ENCODE measurements at places on chromosomes 6 and 20. TPM values are rescaled to one million over a fixed set of nuclear protein-coding genes. Genes with fewer than 3 reads are reported as not detected.

DNA sequence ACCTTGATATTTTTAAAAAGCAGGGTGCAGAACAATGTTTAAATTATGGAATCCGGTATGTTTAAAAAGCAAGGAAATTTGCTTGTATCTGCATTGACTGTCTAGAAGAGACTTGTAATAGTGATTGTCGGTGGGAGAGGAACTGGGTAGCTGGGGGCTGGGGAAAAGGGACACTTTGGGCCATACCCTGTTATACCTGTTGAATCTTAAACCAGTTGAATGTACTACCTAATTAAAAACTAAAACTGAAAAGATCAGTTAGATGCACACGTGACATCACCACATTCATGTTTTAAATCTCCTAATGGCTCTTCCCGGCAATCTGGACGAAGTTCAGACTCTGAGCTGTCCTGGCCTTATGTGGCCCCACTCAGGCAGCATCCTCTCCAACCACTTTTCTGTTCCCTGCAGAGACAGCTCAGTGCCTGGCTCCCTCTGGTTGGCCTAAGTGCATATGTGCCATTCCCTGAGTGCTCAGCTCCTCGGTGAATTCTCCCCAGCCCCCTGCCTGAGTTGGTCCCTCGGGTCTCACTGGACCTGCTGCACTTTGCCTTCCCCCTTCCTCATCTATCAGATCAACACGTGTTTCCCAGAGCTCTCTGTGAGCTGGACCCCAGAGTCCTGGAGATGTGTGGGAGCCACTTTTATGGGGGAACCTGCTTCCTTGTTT is 36.3 kb downstream of the SLC52A3 start:
- no peak for DNase-seq

DNA sequence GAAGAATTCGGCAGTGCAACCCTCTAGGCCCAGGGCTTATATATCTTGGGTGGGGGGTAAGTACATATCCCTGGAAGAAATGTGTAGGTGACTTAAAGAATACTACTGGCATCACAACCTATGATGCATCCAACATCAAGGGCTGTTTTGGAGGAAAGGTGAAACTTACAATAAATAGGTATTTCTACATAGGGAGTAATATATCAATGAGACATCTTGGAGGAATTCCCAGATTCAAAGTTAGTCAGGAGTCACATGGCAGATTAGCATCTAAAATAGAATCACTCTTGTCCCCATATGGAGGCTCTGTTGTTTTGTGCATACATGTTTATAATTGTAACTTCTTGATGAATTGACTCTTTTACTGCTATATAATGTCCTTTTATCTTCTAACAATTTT is 375.5 kb downstream of the PAX1 start:
- DNase-seq, result no peak

DNA sequence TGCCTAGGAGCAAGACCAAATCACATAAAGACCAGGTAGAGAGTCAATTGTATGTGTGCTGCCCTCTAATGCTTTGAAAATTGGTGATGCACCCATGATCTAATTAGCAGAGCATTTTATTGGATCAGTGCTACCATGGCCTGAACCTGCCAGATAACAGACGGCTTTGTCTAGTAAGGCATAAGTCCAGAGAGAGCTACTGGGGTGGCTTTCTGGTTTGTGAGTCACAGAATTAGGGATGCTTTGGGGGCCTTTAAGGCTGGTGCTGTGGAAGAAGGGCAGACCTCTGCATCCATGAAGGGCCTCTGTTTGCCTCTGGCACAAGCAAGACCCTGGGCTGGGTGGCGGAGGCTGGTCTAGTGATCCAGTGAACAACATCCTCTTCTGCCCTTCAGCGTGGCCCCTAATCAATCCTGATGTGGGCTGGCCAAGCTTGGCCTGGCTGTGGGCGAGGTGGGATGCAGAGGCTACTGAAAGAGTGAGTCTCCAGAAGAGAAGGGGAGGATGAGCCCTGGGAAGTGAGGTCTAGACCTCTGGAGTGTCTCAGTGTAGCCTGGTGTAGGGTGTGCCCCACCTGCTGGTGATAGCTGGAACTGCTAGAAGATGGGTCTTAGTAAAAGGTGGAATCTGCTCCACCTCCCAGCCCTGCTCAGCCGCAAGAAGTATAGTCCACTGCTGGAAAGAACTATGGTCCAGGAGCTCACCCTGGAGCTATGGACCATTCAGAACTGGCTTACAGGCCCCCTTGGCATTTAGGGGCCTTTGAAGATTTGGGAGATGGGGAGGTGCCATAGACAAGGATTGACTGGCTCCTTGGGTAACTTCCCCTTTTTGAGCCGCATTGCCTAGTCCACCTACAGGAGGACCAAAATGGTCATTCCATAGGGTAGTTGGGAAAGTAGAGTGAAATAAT is 36.7 kb upstream of the AAR2 start:
- DNase-seq, result peak; percentile 66

DNA sequence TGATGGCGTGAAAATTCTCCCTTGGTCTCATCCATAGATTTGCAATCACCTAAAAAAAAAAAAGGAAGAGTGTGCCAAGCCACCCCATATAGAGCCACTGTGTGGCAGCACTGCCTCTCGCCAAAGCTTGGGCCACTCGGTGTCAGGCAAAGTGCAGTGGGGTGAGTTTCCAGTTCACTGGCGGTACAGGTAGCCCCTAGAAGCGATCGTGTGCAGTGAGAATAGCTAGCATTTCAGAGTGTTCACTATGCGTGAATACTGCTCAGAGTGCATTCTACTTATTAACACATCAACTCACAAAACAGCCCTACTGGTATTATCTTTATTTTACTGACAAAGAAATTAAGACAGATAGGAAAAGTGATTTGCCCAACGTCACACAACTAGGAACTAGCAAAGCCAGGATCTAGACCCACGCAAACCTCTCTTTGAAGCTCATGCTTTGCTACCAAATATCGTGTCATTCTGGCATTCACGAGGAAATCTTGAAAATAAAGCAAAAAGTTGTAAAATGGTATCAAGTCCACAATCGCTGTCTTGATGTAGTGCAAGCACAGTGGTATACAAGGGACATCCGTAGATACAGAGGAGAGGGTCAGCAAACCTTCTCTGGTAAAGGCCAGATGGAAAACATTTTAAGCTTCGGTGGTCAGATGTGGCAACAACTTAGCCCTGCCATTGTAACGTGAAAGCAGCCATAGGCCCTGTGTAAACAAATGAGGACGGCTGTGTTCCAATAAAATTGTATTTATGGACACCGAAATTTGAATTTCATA is 10.4 kb upstream of the GCNT2 start:
- DNase-seq, result peak; percentile 75

Gene NHSL1
- 25.2 TPM for polyA plus RNA-seq

Gene FOXF2
- not detected for polyA plus RNA-seq

Gene RCAN2
- 0.07 TPM for polyA plus RNA-seq

DNA sequence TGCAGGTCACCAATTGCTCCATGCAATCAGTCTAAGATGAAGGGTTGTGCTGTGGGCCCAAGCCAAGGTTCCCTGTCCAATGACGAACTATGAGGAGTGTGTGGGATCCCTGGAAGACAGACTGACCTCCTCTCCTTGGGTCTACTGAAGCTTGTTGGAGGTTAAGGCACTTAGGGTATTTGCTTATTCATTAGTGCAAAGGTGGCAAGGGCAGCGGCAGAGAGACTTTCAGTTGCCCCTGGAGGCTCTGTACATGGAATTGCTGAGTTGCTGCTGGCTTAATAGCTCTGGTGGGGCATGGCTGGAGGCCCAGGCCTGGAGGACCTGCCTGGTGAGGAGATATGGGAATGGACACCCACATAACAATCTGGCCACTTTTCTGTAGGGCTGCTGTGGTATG is 29.8 kb upstream of the CST5 start:
- DNase-seq, result no peak

- no peak for DNase-seq
Observed at GRCh38 chr20:18279242-18279641, 9.1 kb upstream of the ZNF133 start.

GRCh38 chr6:85468326-85468725 is 18.4 kb downstream of the NT5E start:
- DNase-seq, result no peak

Gene GZF1
- polyA plus RNA-seq, result 9.7 TPM

GRCh38 chr6:34346175-34347119 is 46.0 kb downstream of the NUDT3 start:
- no peak for DNase-seq

Gene MUC21
- polyA plus RNA-seq, result not detected

Gene ADGRB3
- polyA plus RNA-seq, result not detected

- no peak for DNase-seq
Observed at GRCh38 chr6:165231581-165232561, 77.5 kb downstream of the C6orf118 start.

Gene PDE10A
- 1.1 TPM for polyA plus RNA-seq

- DNase-seq, result peak; percentile 12
Observed at GRCh38 chr20:4234128-4234527, 218.8 kb upstream of the RNF24 start.

GRCh38 chr6:54846243-54846856 is at the start of gene FAM83B:
FAM83B (plus strand) TSS chr6:54846771; CDS start chr6:54870247, 23,476 bp downstream.
- no peak for DNase-seq

Gene CRISP2
- polyA plus RNA-seq, result not detected

GRCh38 chr6:80010288-80010687 is 5.8 kb downstream of the TTK start:
- no peak for DNase-seq

Gene CAP2
- polyA plus RNA-seq, result 12.2 TPM

GRCh38 chr6:67011441-67011840 is 1304.4 kb upstream of the EYS start:
- no peak for DNase-seq

Gene GRIK2
- not detected for polyA plus RNA-seq

Gene TCP11
- 0.18 TPM for polyA plus RNA-seq

- no peak for DNase-seq
Observed at GRCh38 chr6:134105940-134106339, 53.5 kb upstream of the SLC2A12 start.

- DNase-seq, result no peak
Observed at GRCh38 chr6:150408842-150409241, 40.0 kb downstream of the IYD start.

DNA sequence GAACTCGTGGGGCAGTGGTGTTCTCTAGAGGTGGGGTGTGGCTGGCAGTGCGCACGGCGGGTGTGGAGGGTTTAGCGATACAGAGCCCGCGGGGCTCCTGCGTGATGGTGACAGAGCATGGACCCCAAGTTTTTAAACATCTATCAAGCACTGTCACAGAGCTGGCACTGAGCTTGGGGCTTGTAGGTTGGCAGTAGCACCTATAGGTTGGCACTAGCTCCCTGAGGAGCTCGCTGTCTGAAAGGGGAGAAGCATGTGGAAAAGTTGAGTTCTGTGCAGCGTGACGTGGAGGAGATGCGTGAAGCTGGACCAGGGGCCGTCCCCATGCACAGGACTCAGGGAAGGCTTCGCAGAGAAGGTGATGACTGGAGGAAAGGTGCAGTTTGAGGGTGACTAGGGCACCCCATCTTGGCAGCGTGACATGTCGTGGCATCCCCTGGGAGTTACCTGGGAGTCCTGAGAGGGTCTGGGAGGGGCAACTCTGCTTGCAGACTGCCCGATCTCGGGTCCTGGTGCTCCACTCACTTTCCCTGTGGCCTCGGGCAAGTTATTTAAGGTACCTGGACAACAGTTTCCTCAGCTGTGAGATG is 122.0 kb downstream of the CDH4 start:
- no peak for DNase-seq

DNA sequence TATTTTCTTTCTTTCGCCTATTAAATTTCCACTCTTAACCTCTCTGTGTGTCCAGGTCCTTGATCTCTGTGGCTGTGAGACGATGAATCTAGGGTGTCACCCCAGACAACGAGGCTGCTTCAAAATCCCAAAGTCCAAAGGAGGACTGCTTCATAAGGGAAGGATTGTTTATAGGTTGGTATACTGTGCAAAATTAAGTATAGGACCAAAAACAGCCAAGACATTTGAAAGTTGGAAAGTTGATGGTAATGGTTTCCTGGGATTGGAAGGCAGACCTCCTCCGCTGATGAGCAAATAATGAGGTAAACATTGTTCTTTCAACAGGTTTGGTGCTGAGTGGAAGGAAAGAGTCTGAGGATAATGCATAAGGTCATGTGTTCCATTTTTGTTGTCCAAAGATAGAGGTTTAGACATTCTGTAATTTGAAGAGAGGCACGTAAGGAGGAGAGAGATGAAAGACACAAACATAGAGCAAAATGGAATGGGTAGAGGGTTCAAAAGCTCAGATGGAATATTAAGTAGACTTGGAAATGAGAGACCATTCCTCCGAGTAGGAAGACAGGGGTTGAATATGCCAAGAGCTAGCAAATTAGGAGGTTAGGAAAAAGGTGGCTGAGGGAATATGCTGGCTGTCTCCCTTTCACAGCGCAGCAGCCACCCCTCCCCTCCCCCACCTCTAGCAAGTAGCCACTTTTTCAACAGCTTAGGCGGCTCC is 24.8 kb downstream of the ZNF311 start:
- DNase-seq, result no peak

Gene CST3
- 691 TPM for polyA plus RNA-seq

- no peak for DNase-seq
Observed at GRCh38 chr6:143264986-143265764, 185.3 kb downstream of the ADAT2 start.

Gene CNKSR3
- 2.3 TPM for polyA plus RNA-seq

DNA sequence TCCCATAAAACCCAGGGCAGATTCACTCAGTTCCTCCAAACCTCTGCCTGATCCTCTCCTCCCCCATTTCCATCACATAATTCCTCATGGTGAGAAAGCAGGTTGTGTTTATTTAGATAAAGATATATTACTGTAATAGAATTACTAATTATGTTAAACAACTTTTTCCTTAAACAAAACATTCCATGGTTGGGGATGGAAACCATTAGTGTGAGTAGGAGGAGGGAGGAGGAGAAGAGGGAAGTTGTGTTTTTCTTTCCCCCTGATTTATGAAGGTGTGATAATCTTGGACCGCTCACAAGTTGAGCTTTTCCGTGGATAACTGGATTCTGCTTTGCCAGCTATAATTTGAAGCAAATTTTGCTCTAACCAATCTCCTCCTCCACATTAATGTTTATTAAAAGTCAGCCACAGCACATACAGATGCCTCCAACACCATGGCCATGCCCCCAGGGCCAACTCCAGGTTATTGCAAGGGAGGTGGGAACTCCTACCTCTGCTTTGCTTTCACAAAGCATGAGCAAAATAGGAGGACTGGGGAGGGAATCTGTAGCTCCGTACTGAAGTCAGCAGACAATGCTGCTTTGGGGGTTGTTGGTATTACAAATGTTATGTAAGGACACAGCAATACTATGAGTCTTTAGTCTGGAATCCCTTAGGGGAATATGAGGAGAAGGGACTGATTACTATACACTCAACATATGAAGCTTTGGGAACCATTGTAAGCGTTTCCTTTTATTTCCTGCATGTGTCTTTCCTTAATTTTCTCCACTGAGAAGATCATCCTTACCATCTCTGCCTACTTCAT is 542.0 kb downstream of the DHX35 start:
- DNase-seq, result no peak

Gene RIN2
- polyA plus RNA-seq, result 22.6 TPM

Gene PRPH2
- 0.32 TPM for polyA plus RNA-seq

Gene ID4
- polyA plus RNA-seq, result not detected

DNA sequence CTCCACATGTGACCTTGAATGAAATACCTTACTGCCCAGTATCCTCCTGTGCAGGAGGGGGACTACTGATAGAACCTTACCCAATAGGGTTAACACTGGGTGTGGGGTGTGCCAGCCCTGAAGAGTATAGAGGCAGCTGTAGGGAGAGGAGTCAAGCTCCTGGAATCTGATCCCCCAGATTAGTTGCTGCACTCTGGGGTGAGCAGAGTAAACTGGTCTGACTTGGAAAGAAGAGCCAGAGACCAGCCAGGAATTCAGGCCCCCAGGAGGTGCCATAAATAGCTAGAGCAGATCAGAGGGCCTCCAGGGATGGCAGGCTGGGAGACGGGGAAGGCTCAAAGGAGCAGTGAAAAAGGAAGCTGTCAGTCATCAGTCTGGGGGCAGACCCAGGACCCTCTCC is 3.5 kb upstream of the APOBEC2 start:
- no peak for DNase-seq

GRCh38 chr6:155364844-155365437 is 50.7 kb upstream of the TFB1M start:
- no peak for DNase-seq
